ENCODE measurements at places on chromosomes 1 and 21.

DNA sequence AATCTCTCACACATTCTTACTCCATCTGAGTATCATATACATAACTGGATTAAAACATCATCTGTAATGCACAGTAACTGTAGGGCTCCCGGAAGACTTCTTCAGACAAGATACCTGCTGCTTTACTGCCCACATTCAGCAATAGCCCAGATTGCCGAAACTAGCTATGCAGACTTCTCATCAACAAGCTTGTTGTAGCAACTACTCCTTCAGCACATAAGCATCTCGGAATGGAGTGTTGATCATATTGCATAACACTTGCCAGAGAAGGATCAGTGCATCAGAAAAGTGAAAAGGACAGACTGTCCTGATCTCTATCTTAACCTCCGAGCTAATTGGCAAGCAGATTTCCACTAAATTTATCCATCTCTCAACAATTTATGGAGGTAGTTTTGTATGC lies 354.6 kb upstream of the C1orf87 start:
- no peaks in the 10 kb centered on the region for H3K4me1 ChIP-seq
- H3K4me3 ChIP-seq: no peak overlapping the region
- DNase-seq: no peak
- H3K27ac ChIP-seq: no peak overlapping the region
- H3K36me3 ChIP-seq: no peaks in the 10 kb centered on the region

GRCh38 chr1:53593758-53594380 lies 134.7 kb downstream of the DMRTB1 start:
- peak; percentile 84 for DNase-seq
- peaks cover 28% of the 10 kb centered on the region for H3K4me1 ChIP-seq
- no peak overlapping the region for H3K4me3 ChIP-seq
- H3K27me3 ChIP-seq: no peaks in the 10 kb centered on the region
- no peak overlapping the region for H3K27ac ChIP-seq
- peaks cover 10% of the 10 kb centered on the region for H3K36me3 ChIP-seq

DNA sequence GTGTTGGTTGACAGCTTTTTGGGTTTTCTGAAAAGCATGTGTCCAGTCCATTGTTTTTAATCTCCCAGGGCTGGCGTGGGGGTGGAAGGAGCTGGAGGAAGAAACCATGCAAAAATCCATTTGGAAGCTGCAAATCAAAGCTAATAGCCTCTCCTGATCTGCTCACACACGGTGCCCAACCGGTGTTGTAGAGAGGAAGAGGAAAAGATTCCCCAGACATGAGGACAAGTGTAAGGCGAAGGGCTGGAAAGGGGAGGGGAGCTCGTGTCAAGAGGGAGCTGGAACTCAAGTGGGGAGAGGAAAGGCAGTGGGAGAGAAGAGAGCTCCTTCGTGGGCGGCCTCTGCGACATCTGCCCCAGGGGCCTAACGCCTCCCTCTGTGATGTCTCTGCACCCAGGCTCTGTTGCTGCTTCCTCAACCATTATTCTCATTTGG lies 112.3 kb upstream of the IRF2BP2 start:
- H3K4me3 ChIP-seq: no peak overlapping the region
- H3K4me1 ChIP-seq: peaks cover 93% of the 10 kb centered on the region
- DNase-seq: no peak
- H3K27me3 ChIP-seq: no peaks in the 10 kb centered on the region
- H3K27ac ChIP-seq: peak overlapping the region; percentile 100

- H3K27ac ChIP-seq: no peak overlapping the region
- H3K4me3 ChIP-seq: no peak overlapping the region
- peaks cover 7% of the 10 kb centered on the region for H3K36me3 ChIP-seq
- no peak for DNase-seq
- no peaks in the 10 kb centered on the region for H3K27me3 ChIP-seq
- H3K4me1 ChIP-seq: peaks cover 16% of the 10 kb centered on the region
These were observed 23.9 kb downstream of the INPP5B start for GRCh38 chr1:37922767-37923550.

- no peaks in the 10 kb centered on the region for H3K27me3 ChIP-seq
- H3K4me1 ChIP-seq: peaks cover 9% of the 10 kb centered on the region
- H3K4me3 ChIP-seq: no peak overlapping the region
- peaks cover 5% of the 10 kb centered on the region for H3K36me3 ChIP-seq
These were observed 44.9 kb downstream of the SEC16B start for GRCh38 chr1:177925006-177925405.

- H3K27ac ChIP-seq: peak overlapping the region; percentile 60
- no peaks in the 10 kb centered on the region for H3K36me3 ChIP-seq
- H3K4me3 ChIP-seq: no peak overlapping the region
- no peak for DNase-seq
These were observed 40.2 kb downstream of the APP start for GRCh38 chr21:26130249-26130881.

All from chondrocyte (in vitro differentiated cells).